Activated CD4-positive, alpha-beta T cell treated with anti-CD3 and anti-CD28 coated beads, Interleukin-10, Interleukin-2, amounts not matched to agents 100 ng/mL and 50 ng/mL, durations not matched to agents 16 hours and 8 hours (primary cell): ENCODE measurements at places on chromosomes 12 and 14.

- DNase-seq, result no peak
Observed at GRCh38 chr12:59603754-59604153, 7.9 kb downstream of the SLC16A7 start.

- no peak for DNase-seq
Observed at GRCh38 chr12:82730953-82731459, 44.3 kb downstream of the TMTC2 start.

- DNase-seq, result no peak
Observed at GRCh38 chr12:66661357-66661756, 17.5 kb downstream of the GRIP1 start.

GRCh38 chr12:99146185-99146584, 501.1 kb downstream of the APAF1 start:
- no peak for DNase-seq

- DNase-seq, result no peak
Observed at GRCh38 chr12:24012528-24012927, 63.1 kb upstream of the SOX5 start.

- no peak for DNase-seq
Observed at GRCh38 chr14:34277191-34277590, 184.8 kb downstream of the SPTSSA start.
